Skin of body (tissue), 3 donors: ENCODE measurements at places on chromosomes 2 and 18. TPM values are rescaled to one million over a fixed set of nuclear protein-coding genes. Genes with fewer than 3 reads are reported as not detected.

DNA sequence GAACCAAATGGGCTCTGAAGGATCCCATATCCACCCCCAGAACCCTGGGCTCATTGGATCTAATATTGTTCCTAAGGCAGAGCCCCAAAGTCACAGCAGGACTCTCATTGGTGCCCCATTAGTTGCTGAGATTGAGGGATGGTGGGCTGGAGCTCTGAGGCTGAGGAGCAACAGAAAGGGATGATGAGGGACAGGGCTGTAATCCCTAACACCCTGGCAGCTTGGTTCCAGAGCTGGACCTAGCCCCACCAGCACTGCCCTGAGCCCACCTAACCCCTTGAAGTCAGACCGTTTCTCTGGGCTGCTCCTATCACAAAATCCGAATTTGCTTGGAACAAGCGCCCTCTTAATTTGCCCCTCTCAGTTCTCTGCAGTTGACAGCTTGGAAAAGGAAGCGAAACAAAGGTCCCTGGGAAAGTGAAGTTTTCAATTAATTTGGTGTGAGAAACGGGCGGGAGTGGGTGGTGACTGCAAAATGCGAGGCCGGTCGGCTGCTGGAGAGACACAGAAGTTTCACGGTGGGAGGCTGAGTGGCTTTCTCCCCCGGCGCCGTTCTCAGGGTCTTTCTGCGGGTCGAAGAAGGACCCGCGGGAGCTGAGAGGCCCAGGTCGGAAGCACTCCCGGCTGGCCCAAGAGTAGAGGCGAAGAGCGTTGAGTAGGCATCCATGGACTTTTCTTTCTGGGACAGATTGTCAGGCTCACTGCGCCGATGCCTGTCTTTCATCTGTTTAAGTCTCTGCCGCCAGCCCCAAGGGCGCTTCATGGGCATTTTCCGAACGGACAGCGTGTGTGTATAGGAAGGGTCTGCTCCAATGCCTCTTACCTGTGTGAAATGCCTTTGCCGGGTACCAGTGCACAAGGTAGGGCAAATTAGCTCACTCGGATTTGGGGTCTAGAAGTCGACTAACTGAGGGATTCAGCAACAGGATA, 927 bp upstream of the HOXD13 start:
- DNase-seq, result no peak

DNA sequence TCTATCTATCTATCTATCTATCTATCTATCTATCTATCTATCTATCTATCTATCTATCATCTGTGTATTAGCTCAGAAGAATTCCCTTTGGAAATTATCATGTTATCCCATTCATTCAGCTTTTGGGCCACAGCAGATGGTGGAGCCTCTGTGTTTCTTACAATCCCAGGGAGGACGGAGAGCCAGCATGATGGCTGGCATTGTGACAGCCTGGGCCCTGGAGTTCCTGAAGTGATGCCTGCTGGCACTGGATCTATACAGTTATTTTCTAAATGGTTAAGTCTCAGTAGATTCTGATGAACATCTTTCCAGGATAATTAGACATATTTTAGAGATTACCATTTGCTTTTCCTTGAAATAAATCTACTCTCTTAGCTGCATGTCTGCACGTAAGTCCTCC, 385.4 kb upstream of the NXPH2 start:
- DNase-seq, result no peak

DNA sequence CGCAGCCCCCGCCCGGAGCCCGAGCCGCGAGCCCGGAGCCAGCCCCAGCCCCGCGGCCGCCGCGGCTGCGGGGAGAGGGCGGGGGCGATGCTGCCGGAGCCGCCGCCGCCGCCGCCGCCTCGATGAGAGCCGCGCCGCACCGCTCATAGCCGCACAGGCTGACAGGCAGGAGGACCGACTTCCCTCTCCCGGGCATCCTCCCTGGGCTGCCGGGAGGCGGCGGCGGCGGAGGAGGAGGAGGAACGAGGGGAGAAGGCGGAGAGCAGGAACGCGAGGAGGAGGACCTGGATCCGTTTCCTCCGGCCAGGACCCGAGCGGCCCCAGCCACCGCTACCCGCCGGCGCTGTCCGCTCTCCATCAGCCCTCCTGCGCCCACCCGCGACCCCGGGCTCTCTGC, 370 bp downstream of the KLHL29 start:
- DNase-seq, result no peak

Gene HNRNPA3
- 96.6 TPM for total RNA-seq

Gene RAX
- total RNA-seq, result 0.39 TPM

GRCh38 chr2:112760149-112760548, 4.3 kb downstream of the CKAP2L start:
- DNase-seq, result no peak

- no peak for DNase-seq
These were observed 179.6 kb downstream of the SATB2 start for GRCh38 chr2:199278099-199278498.

Gene TRIM43
- 0.10 TPM for total RNA-seq

DNA sequence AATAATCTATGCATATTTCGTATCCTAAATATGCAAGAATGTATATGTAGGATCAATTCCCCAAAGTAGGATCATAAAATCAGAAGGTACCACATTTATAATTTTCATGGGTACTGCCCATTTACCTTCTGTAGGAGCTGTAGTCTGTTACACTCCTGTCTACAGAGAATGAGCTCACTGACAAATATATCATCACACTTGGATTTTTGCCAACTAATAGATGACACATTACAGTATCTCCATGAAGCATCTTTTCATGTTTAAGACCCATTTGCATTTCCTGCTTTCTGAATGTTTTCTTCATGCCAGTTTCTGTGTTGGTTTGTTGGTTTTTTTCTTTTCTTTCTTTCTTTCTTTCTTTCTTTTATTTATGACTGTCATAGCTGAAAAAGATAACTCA, 70.9 kb upstream of the EML6 start:
- no peak for DNase-seq

Gene SLC23A3
- total RNA-seq, result 1.5 TPM

DNA sequence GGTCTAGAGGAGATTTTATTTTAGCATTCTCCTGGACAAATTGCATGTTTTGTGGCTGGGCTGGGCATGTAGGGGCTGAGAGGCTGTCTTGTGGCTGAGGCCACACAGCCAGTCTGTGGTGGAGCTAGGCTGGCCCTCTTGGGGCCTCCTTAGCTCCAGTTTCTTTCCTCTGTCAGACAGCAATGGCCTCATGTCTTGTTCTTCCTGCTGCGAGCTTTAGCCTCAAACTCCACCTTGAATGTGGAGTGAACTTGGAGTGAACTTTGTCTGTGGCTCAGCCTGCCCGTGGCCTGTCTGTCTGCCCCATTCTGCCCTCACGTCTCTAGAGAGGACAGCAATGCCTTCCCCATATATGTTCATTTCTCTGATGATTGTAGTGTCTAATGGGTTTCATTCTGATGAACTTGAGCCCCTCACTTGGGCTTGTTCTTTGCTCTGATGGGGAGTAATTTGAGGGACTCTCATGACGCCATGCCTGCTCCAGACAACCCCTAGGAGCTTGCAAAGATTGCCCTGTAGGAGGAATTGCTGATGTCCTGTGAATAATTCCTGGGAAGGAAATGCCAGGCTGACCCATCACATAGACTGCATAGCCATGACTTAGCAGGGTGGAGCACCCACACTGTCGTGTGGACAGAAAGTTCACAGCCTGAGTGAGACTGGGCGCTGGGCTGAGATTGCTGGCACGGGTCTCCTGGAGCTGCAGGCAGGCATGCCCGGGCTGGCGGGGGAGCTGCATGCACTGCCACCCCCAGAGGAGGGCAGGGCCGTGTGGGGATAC, 42.6 kb downstream of the ASAP2 start:
- DNase-seq, result no peak

DNA sequence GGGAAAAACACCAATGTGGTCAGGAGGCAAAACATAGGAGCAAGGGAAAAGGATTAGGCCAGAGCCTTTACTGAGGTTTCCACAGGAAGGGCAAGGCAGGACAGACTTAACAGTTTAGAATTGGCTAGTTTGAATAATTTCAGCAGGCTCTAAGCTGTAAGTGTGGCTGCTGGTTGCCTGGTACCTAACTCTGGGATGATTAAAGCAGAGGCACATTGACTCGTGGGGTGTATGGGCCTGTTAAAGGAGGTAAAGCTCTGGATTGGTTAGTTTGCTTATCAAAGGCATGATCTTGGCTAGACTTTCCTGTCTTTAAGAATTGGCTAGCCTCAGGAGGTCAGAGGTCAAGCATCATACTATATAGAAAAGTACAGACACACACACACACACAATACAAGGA, 132.6 kb downstream of the SPAG16 start:
- no peak for DNase-seq

GRCh38 chr2:31534636-31535035, 46.1 kb downstream of the SRD5A2 start:
- no peak for DNase-seq

Gene SLC4A3
- 2.5 TPM for total RNA-seq

DNA sequence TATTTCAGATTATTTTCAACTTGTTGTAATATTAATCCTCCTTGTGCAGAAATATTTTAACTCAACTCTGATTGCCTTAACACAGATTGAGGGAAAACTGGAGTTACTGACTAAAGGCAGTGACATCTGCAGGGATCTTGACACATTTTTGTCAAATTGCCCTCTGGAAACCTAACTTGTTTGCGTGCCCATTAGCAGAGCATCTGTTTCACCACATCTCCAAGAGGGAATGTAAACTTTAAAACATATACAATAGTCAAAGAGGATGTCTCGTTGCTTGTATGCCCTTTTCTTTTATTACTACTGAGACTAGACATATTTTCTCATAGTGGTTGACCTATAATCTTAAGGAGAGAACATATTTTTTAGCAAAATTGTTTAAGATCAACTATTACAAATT, 14.2 kb downstream of the INPP1 start:
- DNase-seq, result peak; percentile 11

DNA sequence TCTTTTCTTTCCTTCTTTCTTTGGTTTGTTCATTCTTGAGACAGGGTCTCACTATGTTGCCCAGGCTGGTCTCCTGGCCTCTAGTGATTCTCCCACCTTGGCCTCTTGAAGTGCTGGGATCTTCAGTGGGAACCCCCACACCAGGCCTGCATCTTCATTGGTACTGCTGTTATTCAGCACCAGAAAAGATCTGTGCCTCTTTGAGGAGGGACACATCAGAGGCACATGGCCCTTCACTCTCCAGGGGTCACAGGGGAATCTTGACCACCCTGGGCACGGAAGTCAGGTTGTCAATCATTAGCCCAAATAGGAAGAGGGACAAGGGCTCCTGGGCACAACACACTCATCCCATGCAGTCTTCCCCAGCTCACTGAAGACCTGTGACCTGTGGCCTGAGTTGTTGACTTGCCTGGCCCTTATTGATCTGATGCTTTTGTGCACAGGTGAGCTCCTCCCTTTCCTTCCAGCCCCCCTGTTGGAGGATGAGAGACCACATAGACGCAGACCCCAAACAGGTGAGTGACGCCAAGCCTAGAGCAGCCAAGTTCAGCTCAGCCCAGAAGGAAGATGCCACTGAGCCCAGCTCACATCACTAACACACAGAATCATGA, 33.0 kb upstream of the ODC1 start:
- no peak for DNase-seq

- DNase-seq, result no peak
These were observed 119.7 kb upstream of the NFATC1 start for GRCh38 chr18:79275992-79276391.

- DNase-seq, result peak; percentile 4
These were observed 23.4 kb upstream of the TANK start for GRCh38 chr2:161136696-161137324.

Gene SALL3
- under 0.01 TPM for total RNA-seq

Gene GDF7
- 0.89 TPM for total RNA-seq

DNA sequence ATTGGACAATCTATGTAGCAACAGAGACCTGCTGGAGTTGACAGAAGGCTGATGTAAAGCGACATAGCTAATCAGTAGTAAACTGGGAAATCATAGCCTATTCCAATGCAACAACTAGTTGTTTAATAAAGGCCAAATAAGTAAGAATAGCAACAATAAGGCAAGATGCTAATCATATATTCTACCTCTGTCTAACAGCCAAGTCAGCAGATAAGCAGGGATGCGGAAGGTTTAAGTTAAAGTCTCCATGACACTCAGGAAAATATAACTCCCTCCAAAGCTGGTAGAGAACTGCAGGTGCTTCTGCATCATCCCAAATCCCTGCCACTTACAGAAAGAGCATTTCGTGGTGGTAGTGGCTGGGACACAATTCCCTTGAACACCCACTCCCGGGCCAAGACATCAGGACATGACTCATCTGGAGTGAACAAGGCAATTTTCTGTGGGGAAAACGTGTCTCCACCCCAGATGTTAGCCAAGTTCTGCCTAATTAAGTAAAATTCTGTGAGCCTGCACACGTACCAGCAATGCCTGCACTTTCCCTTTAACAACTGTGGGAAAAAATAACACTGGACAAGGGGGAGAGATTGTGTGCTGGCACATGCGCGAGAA, 413.6 kb upstream of the ID2 start:
- no peak for DNase-seq

GRCh38 chr18:40102903-40103302, 1852.1 kb upstream of the PIK3C3 start:
- DNase-seq, result no peak

- no peak for DNase-seq
These were observed 41.6 kb downstream of the FN1 start for GRCh38 chr2:215394102-215394805.

GRCh38 chr2:75787532-75788132, 76.9 kb upstream of the GCFC2 start:
- DNase-seq, result peak; percentile 6

Gene ZDBF2
- total RNA-seq, result 8.2 TPM

- DNase-seq, result no peak
These were observed 229.0 kb upstream of the HS6ST1 start for GRCh38 chr2:128547667-128548066.

DNA sequence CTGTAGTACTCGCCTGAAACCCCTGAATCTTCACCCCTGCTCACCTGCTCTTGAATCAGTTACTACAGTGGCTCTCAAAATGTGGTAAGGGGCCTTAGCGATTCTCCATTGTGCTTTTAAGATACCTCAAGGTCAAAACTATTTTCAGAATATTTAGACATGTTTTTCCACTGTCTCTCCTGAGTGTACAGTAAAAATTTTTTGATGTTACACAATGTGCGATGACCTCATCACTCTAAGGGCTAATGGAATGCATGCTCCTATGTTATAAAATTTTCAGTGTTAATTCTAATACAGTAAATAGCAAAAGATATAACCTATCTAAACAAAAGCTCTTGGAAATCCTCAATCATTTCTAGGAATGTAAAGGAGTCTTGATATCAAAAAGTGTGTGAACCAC, 336.9 kb upstream of the PKDCC start:
- no peak for DNase-seq

Gene SNTG2
- total RNA-seq, result 5.2 TPM

Gene LCT
- under 0.01 TPM for total RNA-seq

Gene SCYGR4
- 0.89 TPM for total RNA-seq

Gene ANKRD30BL
- 1.4 TPM for total RNA-seq

DNA sequence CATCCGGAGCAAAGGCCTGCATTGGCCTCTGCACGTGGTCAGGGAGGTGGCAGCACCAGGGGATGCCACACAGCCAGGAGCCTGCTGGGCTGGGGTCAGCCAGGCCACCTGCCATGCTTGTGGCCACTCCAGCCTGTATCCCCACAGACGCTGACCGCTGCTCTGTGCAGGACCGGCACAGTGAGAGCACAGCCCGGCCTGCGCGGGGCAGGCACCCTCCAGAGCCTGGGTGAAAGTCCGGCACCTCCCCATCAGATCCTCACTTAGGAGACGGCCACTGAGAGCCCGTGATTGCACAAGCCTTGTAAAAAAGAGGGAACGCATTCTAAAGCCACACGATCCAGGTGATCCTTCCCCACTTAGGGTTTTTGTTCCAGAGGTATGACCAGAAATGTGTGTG, 42.2 kb downstream of the TWIST2 start:
- DNase-seq, result no peak
